NCI-H2081 (cell line): ENCODE measurements at places on chromosomes 7 and 10.

- DNase-seq: peak; percentile 22
These were observed 118.2 kb upstream of the PPIF start for GRCh38 chr10:79229071-79229541.

DNA sequence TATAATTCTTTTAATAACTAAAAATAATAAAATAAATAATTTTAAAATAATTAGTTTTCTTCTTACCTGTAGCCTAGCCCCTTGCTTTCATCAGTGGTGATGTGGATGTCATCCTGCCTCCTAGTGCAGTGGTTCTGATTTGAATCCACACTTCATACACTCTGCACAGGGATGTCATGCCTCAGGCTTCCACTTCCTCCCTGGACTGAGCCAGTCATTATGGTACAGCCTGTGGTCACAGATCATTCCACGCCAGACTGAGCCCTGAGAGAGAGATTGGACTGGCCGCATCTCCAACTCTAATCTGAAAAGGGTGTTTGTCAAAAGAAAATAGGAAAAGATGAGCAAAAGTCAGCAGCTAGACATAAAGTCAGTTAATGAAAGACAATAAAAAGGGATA is 436.2 kb upstream of the IGFBP3 start:
- DNase-seq: no peak

- DNase-seq: no peak
These were observed 1.3 kb downstream of the POR start for GRCh38 chr7:75916259-75916658.

DNA sequence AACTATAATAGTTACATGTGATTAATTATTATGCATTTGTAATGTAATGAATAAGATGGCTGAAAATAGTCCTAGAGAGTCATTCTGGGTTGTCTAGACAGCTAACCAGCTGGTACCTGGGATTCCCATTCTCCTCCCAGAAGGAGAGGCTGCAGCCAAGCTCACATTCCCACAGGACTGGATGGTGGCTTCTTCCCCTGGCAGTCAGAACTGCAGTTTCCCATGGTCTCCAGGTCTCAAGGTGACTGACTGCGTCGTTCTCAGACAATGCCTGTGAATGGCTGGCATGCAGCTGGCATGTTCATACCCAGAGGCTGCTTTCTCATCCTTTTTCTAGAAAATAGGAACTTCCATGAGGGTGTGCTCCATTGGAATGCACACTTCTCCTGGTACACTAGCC is 21.3 kb downstream of the TAS2R16 start:
- DNase-seq: no peak

GRCh38 chr7:138246428-138246827 is 170.2 kb downstream of the AKR1D1 start:
- DNase-seq: no peak

DNA sequence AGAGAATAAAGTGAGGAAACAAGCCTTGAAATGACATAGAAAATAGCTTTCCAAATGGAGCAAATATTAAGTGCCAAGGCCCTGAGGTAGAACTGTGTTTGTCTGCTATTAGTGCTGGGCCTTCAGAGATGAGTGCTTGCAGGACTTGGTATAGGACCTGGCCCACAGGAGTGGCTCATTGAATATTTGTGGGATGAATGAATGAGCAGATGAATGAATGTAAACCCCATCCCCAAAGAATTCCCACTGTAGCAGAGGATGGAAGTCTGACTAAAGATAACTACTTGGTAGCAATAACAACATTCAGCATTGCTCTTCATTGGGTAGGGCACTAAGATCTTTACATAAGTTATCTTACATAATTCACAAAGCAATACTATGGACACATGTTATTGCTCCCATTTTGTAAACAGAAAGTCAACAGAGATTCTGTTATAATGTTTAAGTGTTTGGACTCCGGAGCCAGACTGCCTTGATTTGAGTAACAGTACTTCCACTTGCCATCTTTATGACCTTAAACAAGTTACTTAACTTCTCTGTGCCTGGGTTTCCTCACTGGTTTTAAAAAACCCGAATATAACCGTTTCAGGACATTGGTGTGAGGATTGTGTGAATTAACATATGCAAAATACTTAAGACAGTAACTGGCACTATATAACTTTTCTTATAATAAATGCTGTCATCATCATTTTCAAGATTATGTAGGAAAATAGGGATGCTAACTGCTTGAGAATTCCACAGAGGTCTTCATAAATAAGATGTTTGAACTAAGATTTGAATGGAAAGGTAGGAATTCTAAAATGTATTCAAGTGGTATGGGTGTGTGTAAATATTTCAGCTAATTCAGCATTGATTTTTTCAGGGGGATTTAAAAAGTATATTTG is 141.9 kb downstream of the PRKG1 start:
- DNase-seq: no peak

DNA sequence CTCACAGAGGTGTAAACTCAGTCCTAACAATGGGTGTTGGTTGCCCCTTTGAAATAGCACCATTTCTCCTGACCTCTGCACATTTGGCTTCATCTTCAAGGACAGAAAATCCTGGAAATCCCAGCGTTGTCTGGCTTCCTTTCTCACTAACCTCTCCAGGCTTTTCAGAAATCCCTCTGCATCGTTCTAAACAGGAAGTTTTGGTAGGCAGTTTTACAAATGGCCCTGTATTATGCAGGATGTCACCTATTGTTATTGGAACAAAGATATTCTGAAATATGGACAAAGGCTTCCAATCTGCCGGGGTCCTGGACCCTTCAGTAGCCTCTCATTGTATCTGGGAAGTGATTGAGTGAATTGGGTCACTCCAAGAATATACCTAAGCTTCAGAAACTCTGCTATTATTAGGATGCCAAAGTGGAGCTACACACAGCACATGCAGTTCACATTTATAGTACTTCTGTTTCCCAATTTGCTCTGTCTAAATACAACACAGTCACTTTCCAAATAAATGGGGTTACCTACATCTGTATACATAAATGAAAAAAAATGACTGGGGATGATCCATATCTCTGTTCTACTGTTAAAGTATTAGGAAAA is 134.8 kb upstream of the KLF6 start:
- no peak for DNase-seq

DNA sequence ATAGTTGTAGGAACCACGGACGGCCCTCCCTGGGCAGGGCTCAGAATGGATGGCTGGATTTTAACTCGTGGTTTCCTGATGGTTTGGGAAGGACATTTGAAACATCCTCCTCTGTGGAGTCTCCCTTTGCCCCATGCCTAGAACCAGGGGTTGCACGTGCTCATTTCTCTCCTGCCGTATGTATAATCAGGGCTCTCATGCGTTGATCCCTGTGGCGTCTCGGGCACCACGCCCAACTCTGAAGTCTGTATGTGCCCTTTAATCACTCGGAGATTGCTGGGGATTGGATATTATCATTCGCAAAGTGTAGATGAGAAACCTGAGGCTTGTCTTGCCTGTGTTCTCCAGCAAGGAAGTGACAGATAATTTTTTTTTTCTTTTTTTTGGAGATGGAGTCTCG is 257.1 kb downstream of the CAMK1D start:
- peak; percentile 89 for DNase-seq

- no peak for DNase-seq
These were observed 34.5 kb downstream of the FAM25A start for GRCh38 chr10:87054373-87055295.

- no peak for DNase-seq
These were observed 949.4 kb upstream of the POT1 start for GRCh38 chr7:125878988-125879387.

DNA sequence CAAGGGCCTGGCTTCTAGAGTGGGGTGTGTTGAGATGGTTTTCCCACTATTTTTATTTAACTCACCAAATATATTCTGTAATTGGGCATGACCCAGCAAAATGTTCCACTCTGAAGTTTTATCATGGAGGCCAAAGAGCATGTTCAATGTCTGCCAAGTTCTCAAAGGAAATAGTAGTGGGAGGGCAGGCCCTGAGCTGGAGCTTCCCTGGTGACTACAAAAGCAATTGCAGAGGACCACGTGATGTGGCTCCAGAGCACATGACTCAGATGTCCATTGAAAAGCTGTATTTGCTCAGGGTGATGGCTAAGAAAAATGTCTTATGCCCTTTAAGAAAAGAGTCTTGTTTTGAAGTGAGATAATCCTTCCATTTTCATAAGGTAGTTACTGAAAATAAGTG is 1024.8 kb downstream of the LRMDA start:
- no peak for DNase-seq

- no peak for DNase-seq
These were observed 83.2 kb downstream of the GATA3 start for GRCh38 chr10:8137726-8138125.

DNA sequence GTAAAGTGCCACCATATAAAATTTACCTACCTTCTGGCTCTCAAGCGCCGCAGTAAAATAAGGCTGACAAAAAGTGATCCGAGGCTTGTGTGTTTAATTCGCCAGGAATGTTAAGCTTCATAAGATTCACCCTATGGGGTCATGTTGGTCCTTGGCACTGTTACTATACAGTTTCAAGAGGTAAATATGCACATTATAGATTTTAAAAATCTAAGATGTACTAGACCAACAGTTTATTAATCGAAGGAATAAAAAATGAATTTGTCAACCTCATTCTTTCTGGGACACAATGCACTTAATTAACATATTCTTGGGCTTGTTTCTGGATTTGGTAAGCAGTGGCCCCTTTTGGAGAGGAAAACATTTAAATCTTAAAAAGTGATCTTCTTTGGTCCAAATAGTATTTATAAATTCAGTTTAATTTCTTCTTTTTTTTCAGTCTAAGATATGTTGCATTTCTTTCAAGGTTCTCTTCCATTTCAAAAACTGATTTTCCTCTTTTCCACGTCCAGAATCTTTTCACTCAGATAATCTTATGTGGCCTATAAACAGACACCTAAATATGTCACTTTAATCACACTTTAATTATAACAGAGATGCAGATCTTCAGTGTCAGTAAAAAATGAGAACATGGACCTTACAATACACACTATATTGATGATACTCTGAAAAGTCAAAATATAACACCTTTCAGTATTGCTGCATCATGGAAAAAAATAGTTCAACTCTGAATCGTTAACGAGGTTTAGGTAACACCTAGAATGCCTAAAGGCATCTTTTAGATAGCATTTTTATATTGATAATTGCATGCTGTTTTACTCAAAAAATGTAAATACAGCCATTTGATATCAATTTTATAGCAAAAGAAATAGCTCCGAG is 3.8 kb upstream of the SKIDA1 start:
- no peak for DNase-seq

DNA sequence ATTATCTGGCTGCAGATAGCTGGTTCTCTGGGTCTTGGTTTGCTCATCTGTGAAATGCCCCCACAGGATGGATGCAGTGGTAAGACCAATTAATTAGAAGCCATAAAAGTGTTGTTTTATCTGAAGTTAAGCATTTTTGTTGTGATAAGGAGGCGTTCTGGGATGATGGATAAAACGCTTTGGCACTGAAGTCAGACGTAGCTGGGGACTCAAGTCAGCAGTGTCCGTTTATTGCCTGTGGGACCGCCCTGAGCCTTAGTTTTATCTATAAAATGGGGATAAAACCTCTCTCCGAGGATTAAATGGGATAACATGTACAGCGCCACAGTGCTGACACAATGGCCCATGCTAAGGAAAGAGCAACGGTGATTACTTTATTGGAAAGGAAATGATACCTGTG is 34.7 kb downstream of the TCF7L2 start:
- no peak for DNase-seq

DNA sequence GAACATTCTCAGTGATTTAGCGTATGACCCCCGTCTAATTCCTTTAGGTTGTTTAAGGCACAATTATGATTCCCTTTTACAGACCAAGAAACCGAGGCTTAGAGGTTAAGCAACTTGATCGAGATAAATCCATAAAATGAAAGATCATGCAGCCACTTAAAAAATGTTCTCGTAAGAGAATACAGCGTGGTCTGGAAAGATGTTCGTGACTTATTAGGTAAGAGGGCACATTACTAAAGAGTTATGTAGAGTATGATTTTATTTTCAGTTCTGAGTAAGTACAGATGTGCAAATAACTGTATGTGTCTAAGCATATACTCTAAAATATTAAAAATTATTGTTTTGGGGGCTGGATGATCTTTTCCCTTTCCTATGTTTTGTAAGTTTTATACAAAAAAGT is 575.1 kb downstream of the PARD3 start:
- DNase-seq: no peak

DNA sequence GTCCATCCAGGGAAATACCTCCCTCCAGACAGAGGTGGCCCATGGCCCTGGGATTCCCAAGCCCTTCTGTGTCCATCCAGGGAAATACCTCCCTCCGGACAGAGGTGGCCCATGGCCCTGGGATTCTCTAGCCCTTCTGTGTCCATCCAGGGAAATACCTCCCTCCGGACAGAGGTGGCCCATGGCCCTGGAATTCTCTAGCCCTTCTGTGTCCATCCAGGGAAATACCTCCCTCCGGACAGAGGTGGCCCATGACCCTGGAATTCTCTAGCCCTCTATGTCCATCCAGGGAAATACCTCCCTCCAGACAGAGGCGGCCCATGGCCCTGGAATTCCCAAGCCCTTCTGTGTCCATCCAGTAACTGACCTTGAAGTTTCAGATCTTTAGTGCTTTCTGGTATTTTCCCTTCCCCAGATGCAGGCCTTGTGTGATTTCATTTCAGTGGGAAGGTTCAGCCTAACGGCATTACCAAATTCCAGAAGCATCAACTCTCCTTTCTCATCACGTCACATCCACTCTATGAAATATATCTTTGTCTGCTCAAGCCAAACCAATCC is 28.8 kb upstream of the DIP2C start:
- no peak for DNase-seq

DNA sequence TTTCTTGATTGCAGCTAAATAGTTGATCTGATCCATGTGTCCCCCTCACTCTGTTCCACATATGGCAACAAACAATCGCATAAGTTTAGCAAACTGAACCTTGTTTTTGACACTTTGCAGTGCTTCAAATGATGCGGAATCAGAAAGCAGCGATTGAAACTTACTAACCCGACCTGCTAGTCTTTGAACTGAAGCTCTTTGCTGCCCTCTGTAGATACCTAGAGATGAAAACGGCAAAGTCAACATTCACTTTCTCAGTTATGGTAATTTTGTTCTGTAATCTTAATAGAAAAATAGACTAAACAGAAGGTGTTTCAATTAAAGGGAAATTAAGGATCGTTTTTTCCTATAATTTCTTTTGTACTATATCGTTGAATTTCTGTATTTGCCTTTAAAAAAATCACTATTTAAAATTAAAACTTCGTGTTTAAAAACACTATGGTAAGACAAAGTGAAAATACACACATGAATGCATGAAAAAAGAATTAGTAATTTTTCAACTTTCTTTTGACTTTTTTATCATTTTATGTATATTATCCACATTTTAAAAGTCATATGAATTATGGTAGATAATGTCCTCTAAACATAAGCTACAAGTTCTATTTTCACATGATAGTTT is 276.5 kb downstream of the MAGI2 start:
- DNase-seq: peak; percentile 69
